AG08395 (cell line): ENCODE measurements at places on chromosomes 2 and 18.

GRCh38 chr2:48424866-48425265 is 105.1 kb upstream of the STON1 start:
- DNase-seq: no peak

DNA sequence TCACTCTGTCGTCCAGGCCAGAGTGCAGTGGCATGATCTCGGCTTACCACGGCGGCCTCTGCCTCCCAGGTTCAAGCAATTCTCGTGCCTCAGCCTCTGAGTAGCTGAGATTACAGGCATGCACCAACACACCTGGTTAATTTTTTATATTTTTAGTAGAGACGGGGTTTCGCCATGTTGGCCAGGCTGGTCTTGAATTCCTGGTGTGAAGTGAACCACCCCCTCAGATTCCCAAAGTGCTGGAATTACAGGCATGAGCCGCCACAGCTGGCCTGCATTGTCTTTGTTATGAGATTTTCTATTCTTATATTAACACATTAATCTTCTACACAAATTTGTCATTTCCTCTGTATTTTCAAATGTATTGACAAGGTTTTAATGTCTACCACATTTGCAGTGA is 75.2 kb downstream of the SEPTIN10 start:
- DNase-seq: no peak

DNA sequence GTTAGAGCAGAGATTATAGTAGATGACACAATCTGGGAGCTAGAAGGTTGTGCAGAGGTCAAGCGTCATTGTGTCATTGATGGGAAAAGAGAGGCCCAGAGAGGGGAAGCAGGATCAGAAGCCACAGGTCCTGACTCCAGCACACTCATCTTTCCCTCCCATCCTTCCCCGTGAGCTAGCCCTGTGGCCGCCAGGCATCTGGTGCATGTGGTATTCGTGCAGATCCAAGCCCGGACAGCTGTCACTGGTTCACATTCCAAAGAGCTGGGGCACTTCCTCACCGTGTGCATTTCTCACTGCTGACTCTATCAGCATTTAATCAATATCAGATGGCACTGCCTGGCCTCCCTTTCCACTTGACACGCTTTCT is 94.1 kb upstream of the THOC1 start:
- DNase-seq: peak; percentile 97

GRCh38 chr18:79460481-79461300 is 65.0 kb downstream of the NFATC1 start:
- DNase-seq: no peak

DNA sequence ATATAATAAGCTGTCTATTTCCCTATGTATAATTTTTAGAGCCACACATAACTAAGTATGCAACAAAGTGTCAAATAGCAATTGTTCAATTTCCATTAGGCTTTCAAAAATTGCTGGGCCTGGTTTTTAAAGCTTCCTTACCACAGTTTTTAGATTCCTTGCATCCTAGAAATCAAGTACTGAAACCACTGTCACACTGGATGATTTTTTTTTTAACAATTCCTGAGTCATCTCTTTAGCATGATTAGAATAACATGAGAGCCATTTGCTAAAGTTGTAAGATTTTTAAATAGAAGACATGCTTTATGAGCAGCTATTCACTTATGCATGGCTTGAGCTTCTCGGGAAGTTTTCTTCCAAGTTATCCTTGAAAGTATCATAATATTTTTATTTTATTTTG is 319.5 kb upstream of the NXPH2 start:
- DNase-seq: no peak
